ENCODE measurements at places on chromosomes 4 and X.

DNA sequence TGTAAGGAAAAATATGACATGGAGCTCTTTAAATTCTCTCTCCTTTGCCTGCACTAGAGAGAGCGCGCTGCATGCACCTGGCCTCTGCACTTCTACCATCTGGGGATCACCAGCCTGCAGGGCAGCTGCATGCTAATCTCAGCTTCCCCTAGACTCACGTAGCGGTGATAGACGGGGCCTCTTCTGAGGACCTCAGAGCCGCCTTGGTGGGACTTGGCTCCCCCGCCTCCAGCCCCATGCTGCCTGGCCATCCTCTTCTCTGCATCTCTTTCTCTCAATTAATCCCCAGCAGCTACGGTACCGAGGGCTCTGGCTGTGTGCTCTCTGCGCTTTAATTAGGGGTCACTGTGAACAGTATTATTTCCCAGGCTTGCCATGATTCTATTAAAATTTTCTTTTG is 52.8 kb upstream of the PSAPL1 start:
- DNase-seq: no peak

DNA sequence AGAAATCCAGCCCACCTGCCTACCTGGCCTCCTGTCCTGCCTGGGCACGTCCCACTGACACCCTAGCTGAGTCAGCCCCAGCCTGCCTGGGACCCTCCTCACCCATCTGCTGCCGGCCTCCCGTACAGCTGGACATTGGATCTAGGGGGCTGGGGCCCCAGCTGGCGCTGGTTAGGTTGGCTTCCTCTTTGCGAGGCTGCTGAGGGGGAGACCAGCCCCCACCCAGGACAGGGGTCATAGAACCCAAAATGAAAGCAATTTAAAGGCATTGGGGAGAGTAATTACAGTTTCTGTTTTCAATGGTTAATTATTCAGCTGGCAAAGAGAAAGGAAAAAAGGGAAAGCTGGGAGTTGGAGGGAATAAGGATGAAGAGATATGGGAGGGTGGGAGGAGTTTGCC is 15.8 kb downstream of the EFNB1 start:
- DNase-seq: no peak

GRCh38 chr4:95198961-95199360 is 349.8 kb downstream of the UNC5C start:
- no peak for DNase-seq

- no peak for DNase-seq
These were observed 106.1 kb upstream of the HS3ST1 start for GRCh38 chr4:11534623-11535302.

- DNase-seq: no peak
These were observed at the start of gene PCSK1N for GRCh38 chrX:48835524-48836329. Gene PCSK1N, minus strand, starts transcription at chrX:48835610. Its CDS starts 78 bp downstream, at chrX:48835532.

DNA sequence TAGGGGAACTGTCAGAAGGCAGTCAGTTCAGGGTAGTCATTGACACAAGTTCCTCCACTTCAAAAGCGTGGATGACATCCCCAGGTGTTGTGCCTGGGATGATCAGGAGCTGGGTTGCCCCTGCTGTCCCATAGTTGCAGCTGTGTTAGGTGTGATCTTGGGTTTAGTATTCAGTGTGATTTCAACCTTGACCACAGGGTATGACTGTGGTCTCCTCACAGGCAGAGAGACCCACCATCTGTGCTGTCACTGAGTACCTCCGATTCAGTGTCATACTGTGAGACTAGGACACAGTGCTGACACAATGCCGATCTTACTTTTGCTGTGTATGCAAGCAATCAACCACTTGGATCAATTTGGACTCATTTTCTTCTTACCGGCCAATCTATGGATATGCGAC is 25.2 kb downstream of the FOXR2 start:
- DNase-seq: no peak

- no peak for DNase-seq
These were observed 35.5 kb downstream of the TBC1D9 start for GRCh38 chr4:140720387-140721304.

DNA sequence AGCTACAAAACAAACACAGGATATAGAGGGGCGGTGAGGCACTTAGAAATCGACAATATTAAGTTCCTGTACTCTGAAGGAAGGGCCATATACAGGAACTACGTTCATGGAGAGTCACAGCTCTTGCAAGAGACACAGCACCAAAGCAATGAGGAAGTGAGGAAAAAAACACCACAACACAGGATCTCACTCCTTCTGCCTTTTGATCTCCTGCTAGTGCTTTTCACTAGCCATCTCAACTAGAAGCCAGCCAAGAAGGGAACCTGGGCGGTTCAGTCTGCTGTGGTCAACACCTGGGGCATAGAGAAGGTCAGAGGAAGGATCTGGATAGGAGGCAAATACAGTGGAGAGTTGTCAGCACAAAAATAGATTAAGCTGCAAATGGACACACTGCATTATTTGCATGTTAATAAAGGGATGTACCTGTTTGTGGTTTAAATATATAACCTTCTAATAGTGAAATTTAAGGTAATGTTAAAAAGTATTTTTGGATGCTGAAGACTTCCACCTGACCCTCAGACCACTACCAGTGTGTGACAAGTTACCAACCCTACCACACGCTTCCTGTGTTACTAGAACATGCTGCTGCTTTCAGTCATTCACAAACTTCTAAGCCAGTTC is 104.6 kb downstream of the DTHD1 start:
- no peak for DNase-seq

- no peak for DNase-seq
These were observed 21.9 kb downstream of the CXXC4 start for GRCh38 chr4:104472766-104473165.

DNA sequence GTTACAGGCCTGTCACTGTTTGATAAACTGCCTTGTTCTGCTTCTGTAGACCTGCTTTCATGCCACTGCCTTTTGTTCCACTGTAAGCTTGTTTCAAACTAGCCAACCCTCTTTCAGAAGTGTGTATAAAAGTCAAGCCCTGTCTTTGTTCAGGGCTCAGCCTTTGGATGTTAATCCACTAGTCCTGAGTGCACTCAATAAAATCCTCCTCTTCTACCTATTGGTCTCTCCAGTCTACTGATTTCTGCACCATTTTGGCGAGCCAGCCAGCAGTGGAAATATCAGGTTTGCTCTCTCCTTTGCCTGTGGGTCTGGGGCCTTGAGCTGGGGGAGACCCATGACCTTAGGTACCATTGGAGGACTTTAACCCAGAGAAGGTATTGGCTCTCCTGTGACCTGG is 901.6 kb upstream of the NDST4 start:
- DNase-seq: no peak

DNA sequence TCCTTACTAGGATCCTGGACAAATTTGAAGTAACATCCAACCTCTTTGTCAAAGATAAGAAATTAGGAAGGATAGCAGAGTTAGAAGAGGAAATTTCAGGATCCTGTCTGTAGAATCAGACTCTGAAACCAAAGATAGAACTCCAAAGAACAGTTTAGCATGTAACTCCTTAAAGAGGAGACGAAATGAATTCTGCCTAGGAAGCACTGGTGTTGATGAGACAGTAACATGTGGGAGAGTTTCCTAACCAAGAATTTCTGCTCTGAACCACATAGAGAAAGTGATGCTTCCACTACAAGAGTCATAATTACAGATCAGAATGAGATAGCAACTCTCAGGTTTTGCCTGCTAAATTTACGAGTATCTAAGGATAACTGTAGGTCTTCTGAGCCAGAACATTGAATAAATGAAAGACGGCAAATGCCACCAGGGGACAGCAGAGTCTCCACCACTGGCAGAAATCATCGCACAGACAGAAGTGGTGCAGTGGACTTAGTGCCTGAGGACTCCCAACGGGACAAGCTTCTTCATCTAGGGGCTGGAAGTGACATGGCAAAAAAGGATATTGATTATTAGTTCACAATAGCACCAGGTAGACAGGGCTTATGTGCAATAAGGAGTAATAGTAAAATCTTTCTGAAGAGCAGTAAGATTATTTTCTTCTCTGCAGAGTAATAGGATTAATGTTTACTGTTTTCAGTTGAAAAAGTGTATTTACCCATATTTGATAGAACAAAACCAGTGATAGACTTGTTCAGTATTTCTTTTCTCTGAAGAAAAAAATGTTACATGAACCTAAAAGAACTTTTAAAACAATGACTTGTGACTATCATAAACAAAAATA is 6.7 kb upstream of the PPID start:
- DNase-seq: peak; percentile 70

GRCh38 chr4:167023364-167023925 is 210.8 kb downstream of the SPOCK3 start:
- no peak for DNase-seq

DNA sequence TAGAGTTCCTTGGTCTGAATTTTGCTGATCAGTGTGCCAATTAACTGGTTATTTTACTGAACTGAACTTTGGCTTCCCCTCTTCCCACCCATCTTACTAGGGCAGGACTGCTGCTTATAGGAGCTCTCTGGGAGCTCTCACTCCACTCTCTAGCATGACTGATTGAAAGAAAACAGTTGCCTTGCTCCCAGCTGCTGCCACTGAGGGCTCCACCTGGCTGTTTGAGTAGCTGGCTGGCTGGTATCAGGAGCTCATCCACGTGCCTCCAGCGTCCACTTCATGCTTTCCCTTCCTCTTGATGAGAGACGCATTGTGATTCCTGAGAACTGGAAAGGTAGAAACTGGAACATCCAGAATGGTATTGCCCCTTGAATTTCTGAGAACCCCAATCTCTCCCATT is 73.0 kb upstream of the KLHL13 start:
- no peak for DNase-seq

DNA sequence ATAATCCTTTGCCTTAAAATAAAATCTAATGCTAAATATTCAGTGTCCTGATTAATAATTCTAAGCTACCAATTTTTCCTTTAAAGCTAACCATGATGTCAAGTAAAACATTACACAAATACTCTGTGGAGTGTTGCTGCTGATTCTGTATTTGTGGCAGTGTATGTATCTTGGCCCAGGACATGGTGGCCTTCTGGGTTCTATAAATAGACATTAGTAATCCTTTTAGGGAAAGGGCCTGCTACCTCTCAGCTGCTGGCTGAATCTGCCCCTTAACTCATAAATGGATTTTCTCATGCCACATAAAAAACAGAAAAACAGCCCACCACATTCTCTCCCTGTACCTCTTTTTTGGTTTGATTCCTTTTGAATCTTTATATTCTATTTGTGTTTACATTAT is 1.2 kb upstream of the XK start:
- DNase-seq: no peak

GRCh38 chr4:53055274-53055673 is 193.2 kb downstream of the RASL11B start:
- no peak for DNase-seq

DNA sequence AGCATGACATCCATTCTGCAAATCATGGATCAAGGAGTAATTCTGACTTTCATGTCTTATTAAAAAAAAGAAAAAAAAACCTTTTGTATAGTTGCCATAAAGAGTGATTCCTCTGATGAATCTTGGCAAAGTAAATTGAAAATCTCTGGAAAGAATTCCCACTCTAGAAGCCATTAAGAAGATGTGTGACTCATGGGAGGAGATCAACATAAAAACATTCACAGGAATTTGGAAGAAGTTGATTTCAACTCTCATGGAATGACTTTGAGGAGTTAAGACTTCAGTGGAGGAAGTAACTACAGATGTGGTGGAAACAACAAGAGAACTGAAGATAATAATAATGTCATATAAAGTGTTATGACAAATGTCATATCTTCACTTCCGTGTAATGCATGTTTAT is 204.2 kb downstream of the PABPC4L start:
- DNase-seq: no peak

GRCh38 chrX:133698298-133698697 is 283.0 kb upstream of the GPC4 start:
- DNase-seq: peak; percentile 54

DNA sequence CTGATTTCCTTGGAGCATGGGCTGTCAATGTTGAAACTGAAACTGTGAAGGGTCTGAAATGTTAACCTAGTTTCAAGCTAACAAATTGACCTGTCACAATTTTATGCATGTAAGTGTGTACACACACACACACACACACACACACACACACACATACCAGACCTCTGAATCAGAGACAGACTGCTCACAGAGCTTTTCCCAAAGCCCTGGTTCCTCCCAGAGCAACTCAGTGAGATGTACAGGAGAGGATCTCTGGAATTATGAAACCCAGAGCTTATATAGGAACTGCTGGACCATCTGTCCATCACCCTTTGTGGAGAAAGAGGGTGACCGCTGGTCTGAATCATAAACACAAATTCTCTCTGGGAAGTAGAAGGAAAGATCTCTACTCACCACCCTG is 228.1 kb upstream of the PRPS2 start:
- DNase-seq: no peak

DNA sequence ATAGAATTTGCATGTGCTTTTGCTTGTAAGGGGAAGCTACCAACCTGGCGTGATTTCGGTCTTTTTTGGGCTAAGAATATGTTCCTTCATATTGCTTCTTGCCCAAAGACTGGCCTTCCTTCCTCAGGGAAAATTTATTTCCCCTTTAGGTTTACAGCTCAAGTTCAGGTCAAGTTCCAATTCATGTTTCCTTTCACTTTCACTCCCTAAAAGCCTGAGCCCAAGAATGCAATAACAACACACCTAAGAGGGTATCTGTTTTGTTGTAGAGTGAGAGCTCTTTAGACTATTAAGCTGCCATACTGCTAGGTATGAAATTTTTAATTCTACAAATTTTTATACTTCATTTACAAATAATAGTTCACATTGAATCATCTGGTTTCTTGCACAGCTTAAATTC is 299.6 kb downstream of the TLL1 start:
- DNase-seq: no peak

GRCh38 chr4:30720021-30720660 is at the start of gene PCDH7:
Gene PCDH7, plus strand, starts transcription at chr4:30720369. Its CDS starts 1,054 bp downstream, at chr4:30721423.
- DNase-seq: peak; percentile 56

DNA sequence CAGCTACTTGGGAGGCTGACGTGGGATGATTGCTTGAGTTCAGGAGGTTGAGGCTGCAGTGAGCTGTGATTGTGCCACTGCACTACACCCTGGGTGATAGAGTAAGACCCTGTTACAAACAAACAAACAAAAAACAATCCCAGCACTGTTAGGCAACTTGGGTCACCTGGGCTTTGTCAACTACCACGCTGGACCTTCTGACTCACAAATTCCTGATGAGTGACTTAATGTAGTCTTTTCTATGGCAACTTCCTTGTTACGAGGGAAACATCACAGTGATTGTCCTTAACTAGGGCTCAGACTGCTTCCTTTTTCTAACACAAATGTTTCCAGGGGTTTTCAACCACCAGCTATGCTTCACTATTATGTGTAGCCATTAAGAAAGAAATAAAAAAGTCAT is 128.8 kb upstream of the GPC4 start:
- no peak for DNase-seq

- no peak for DNase-seq
These were observed 110.1 kb downstream of the PHKA2 start for GRCh38 chrX:18873836-18874235.
